ENCODE measurements at places on chromosomes 5 and 9.

DNA sequence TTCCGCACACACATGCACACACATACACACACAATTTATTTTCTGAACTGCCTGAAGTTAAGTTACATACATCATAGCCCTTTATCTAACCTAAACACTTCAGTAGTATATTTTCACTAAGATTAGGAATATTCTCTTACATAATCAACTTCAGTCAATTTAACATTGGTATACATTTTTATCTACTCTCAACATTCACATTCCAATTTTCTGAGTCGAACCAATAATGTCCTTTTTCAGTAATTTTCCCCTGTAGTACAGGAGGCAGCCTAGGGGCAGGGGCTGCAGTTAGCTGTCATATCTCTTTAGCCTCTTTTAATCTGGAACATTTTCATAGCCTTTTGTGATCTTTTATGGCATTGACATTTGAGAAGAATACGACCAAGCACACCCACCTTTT is 150.1 kb downstream of the DAB2IP start:
- no peak for DNase-seq

- no peak for DNase-seq
These were observed 481.5 kb upstream of the TUSC1 start for GRCh38 chr9:26159575-26160392.

DNA sequence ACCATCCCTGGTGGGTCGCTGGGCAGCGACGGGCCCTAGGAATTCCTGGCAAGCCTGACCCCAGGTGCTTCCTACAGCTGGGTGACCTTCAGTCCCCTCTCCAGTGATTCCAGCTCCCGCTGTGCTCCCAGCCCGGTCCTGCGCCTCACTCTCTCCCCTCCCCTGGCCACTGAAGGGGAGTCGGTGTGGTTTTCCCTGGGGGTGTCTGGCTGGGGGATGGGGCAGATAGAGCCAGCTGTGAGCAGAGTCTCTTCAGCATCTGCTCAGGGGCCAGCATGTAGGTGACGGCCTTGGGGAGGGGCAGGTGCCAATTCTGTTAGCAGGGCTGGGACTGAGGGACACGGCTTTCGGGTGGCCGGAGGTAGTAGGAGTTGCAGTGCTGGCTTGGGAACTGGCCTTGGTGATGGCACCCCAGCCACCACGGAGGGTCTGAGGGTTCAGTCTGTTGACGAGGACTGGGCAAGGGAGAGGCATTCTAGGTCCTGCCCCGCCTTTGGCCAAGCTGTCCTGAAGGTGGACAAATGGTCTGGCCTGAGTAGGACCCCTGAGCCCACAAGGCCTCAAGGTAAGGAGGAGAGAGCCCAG is 3.2 kb downstream of the GPSM1 start:
- no peak for DNase-seq

GRCh38 chr5:142800776-142801494 is 30.8 kb downstream of the ARHGAP26 start:
- no peak for DNase-seq

DNA sequence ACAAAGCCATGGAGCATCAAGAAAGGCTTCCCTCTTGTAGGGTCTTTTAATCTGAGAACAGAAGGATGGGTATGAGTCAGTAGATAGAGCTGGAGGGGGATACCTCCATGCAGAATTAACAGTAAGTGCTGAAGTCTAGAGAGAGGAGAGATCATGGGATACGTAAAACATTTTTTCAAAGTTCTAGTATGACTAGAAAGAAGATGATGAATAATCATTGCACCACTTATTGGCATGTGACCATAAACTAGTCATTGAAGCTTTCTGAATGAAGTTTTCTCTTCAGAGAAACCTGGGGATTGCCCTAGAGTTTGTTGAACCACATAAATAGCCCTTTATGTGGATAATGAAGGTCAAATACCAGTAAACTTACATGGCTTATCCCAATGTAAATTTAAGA is 48.6 kb upstream of the PTPRD start:
- no peak for DNase-seq

DNA sequence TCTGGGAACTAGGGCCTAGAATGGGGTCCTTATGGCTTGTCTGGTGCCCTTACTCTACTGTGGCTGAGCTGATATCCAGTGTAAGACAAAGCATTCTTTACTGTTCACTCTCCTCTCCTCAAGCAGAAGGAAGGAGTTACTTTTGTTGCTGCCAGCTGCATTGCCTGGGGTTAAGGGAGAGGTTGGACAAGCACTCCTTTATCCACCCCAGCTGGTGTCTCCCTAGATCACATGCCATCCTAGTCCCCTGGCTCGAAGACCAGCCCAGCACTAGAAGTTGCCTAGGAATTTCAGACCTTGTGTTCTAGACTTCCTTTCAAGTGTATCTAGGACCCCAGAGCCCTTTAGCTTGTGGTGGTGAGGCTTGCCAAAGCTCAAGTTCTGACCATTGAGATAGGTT is 1051.5 kb upstream of the C9orf72 start:
- DNase-seq: no peak

GRCh38 chr9:137744632-137745183 is 125.9 kb downstream of the EHMT1 start:
- DNase-seq: no peak
